SK-N-SH (cell line): ENCODE measurements at places on chromosomes 5 and 9.

DNA sequence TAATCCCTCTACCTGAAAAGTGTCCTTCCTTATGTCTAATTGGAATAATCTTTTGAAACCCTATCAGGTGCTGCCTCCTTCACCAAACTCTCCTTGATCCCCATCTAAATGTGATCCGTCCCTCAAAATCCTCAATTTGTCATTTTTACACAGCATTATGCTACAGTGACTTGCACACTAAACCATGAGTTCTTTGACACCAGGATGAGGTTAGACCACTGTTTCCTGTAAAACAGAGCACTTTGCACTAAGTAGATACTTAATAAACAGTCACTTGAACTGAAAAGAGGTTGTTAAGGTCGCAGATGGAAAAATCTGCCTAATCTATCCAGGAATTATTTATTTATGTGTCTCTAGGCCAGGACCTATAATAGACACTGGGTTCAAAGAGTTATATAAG is 44.2 kb upstream of the TLX3 start:
- no peak for DNase-seq

GRCh38 chr9:87810679-87811178 is 71.9 kb upstream of the SPATA31E1 start:
- no peak for DNase-seq

GRCh38 chr5:134738963-134739661 is 764 bp downstream of the CAMLG start:
- peak; percentile 48 for DNase-seq

- DNase-seq, result peak; percentile 83
These were observed 63.1 kb downstream of the TMOD1 start for GRCh38 chr9:97564291-97565175.

DNA sequence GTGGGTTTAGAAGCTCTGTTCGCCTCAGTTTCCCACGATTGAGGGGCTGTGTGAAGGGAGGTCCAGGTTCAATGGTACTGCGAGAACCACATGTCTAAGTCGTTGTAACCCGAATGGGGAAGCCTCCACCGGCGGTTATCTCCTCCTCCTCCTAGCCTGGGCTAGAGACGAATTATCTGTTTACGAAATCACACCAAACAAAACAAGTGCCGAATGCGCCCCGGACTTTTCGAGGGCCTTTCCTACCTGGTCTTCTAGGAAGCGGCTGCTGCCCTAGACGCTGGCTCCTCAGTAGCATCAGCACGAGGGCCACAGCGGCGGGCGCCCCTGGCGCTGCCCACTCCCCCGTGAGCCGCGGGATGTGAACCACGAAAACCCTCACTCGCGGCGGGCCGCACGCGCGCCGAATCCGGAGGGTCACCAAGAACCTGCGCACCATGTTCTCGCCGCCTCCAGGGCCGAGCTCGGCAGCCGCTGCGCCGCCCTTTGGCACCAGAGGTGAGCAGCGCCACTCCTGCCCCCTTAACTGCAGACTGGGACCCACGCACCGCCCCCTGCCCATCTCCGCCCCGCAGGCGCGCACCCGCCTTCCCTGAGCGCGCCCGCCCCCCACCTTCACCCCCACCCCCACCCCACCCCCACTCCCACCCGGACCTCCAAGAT is at the start of gene CDKN2A:
Gene CDKN2A, minus strand, starts transcription at position 500 of the 663 bp plus-strand sequence.
- peak; percentile 79 for DNase-seq

- no peak for DNase-seq
These were observed 4.1 kb downstream of the FAM78A start for GRCh38 chr9:131272212-131272611.

DNA sequence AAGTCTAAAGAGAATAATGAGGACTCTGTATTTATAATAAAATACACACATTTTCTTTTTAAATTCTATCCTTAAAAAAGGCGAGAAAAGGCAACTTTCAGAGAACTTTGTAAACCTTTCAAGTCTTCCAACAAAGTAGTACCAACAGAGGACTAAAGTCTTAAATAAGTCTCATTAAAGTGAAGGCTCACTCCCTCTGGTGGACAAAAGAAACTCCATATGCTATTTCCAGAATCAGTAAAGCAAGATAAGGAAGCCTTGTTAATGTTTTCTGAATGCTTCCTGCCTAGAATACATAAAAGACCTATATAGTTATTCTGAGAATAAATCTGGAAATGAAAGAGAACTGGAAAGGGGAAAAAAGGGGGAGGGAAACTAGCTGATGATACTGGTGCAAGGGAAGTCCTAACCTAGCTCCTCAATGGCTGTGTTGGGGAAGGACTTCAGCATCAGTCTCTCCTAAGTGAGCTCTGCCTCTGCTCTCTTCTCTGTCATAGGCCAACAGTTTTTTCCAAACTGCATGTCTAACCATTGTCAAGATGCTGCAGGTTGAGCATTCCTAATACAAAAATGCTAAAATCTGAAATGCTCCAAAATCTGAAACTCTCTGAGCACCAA is 7.2 kb downstream of the HMGCS1 start:
- DNase-seq, result peak; percentile 27

- DNase-seq, result no peak
These were observed 15.5 kb downstream of the RMI1 start for GRCh38 chr9:83996126-83996525.

- no peak for DNase-seq
These were observed 172.1 kb upstream of the PPP1R2B start for GRCh38 chr5:156677963-156678362.

GRCh38 chr9:23563517-23563916 is 262.5 kb downstream of the ELAVL2 start:
- no peak for DNase-seq

DNA sequence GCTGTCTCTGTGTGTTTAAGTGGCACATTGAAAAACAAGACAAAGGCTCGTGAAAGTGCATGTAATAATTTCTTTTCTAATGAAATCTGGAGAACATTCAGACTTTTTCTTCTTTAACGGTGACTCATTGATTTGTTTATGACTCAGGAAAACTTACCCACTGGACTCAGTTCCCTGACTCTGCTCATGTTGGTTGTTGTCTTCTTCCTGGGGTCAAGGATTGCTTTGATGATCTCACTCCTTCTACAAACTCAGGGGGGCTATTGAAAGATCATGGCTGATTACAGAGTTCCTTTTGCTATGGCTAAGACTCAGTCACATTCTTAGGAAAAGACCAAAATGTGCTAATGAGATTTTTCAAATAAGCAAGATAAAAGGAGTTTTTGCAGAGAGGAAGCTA is 141.1 kb upstream of the DAP start:
- no peak for DNase-seq

DNA sequence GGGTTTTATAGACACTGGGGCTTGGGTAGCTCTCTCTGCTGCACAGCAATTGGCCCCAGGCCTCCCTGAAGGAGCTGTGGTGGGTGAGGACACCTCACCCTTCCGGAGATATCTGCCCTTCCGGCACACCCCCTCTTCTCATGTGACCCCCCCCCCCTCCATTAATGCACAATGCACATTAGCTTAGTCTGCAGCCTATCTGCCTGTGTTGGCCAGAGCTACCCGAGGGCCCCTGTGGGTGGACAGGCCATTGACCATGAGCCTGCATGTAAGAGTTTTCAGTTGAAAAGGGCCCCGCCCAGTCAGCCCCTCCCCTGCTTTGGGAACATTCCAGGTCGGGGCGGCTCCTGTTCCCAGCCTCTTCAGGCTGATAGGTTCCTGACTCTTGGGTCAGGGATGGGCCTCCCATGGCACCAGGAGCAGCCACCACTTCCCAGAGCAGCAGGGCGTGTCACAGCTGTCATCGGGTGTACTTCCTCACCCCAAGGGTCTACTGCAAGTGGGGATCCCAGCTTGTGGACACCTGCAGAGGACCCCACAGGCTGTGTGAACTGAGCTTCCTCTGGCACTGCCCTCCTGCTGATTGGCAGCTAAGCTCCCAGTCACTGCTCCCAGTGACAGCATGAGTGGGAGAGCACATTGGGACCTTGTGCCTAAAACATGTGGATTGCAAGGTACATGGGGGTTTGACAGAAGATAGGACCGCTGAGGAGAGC is 17.8 kb downstream of the PHF2 start:
- no peak for DNase-seq

DNA sequence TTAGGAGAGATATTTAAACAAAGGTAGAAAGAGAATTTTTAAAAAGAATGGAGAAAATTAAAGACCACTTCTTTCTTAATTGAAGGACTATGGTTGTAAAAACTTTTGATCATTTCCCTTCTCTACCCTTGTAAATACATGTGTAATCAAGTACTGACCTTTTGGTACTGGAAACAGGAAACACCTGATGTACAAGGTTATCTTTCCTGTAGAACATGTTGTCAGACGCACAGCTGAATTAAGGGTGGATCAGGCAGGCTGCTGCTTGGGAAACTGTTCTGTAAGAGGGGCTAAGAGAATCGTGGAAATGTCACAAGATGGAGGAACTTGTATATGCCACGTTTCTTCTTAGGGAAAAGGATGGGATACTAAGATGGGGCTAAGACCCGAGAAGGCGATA is 341.6 kb downstream of the ZNF608 start:
- DNase-seq, result no peak

DNA sequence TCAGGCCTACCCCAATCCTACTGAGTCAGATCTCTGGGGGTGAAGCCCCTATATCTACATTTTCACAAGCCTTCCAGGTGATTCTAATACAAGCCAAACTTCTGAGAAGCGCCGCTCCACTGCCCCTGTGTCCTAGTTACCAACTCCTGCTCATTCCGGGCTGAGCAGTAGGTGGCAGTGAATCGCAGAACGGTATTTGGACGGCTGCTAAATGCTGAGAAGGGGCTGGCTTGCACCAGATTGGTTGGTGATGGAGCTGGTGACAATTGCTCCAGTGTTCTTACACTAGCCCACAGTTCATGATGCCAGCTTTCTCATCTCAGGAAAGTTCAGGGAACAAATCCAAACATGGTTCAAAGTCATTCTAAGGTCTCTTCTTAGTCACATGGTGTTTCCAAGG is 31.1 kb upstream of the FGF1 start:
- DNase-seq, result peak; percentile 70

DNA sequence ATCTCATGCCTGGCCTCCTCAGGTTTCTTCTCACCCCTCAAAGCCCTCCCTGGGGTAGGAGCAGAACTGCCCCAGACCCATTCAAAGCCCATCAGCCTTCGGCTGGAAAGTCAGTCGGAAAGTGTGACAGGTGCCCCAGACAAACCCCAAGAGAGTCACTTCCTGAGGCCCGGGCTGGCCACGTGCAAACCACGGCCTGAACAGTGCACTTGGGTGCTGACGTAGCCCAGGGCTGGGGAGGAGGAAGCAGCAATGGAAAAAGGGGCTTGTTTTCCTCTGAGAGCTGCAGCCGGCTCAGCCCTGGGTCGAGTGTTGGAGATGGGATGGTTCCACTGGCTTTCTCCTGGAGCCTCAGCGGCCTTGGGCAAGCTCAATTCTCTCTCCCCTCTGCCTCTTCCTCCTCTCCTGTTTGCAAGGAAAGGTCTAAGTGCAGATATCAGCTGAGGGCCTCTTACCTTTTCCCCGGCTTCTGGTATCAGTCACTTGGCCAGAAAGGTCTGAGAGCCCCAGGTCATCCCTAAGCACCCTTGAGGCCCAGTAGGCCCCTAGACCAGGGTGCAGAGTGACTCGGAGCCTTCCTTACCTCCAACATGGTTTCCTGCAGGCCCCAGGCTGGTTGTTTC is 5.9 kb upstream of the EGR1 start:
- DNase-seq, result no peak
